Germinal center (tissue), 1 donor: ENCODE measurements at places on chromosomes 1 and 21.

- DNase-seq = no peak
These were observed 137.9 kb upstream of the F3 start for GRCh38 chr1:94679332-94680038.

- DNase-seq = no peak
These were observed 57.2 kb downstream of the ITPKB start for GRCh38 chr1:226681652-226682493.

- no peak for DNase-seq
These were observed 1.5 kb upstream of the PRDX6 start for GRCh38 chr1:173475564-173476196.

DNA sequence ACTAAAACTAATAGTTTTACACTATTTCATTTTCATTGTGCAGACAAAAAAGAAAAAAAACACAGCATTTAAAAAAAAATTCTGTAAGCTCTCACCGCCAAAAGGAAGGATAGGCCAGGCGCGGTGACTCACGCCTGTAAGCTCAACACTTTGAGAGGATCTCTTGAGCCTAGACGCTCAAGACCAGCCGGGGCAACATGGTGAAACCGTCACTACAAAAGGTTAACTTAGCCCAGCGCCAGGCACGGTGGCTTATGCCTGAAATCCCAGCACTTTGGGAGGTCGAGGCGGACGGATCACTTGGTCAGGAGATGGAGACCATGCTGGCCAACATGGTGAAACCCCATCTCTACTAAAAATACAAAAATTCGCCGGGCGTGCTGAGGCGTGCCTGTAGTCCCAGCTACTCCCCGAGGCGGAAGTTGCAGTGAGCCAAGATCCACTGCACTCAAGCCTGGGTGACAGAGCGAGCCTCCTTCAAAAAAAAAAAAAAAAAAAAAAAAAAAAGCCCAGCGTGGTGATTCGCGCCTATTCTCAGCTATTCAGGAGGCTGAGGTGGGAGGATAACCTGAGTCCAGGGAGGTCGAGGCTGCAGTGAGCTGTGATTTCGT is 14.3 kb upstream of the SPEN start:
- no peak for DNase-seq

DNA sequence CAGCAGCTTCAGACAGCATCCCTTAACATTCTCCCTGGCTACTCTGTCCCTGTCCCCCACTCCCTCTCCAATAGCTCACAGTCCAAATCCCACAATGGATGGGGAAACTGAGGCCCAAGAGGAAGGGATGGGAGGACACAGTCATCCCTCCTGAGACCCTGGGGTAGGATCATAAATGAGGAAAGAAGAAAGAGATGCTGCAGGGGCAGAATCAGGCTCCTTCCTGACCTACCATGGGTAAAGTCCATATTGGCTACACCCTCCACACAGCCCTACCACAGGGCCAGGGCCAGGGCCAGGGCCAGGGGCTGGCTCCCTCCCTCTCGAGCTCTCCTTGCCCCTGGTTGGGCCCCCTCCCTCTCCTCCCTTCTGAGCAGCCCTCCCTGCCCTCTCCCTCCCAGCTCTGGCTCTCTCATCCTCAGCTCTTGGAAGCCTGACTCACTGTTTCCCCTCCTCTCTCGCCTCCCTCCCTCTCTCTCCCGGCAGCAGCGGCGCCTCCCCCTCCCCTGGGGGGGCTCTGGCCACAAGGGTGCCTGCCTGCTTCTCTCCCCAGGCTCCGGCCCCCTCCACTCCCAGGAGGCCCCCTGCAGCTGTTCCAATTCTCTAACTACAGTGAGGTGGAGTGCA is 4.9 kb downstream of the AHDC1 start:
- no peak for DNase-seq

- no peak for DNase-seq
These were observed 78.7 kb downstream of the DYRK1A start for GRCh38 chr21:37445228-37445627.

GRCh38 chr1:243831463-243831862 is 18.6 kb downstream of the AKT3 start:
- no peak for DNase-seq

DNA sequence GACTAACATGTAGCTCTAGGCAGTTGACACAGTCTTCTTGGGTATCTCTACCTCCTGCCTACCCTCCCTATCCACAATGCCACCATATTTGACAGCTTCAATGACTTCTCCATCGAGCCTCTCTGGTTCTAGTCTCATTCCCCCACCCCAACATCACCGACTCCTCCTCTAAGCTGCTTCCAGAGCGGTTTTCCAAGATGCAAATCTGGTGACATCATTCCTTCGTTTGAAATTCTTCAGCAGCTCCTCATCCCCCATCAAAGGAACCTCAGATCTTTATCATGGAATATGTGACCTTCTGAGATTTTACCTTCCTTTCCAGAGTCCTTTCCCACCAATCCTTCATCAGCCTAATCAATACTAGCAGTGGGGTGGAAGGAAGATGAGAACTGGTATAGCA is 352.4 kb upstream of the RUNX1 start:
- DNase-seq = no peak

DNA sequence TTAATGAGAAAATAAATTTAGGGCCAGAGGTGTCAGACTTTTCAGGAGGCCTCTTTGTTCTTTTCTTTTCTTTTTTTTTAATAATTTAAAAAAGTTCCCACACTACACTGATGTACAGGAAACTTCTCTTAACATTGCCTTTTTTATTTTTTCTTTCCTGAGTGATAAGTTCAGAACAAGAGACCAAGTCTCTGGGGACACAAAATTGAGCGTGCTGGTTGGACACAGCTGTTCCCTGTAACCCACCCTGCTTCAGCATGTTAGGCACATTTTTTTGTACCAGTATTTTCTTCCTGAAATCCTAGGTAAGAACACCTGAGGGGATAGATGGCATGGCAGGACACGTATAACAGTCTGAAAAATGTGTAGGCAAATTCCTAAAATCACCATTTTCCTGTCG is 50.1 kb downstream of the PBX1 start:
- no peak for DNase-seq

- no peak for DNase-seq
These were observed 76.9 kb downstream of the COQ8A start for GRCh38 chr1:227016990-227017389.

DNA sequence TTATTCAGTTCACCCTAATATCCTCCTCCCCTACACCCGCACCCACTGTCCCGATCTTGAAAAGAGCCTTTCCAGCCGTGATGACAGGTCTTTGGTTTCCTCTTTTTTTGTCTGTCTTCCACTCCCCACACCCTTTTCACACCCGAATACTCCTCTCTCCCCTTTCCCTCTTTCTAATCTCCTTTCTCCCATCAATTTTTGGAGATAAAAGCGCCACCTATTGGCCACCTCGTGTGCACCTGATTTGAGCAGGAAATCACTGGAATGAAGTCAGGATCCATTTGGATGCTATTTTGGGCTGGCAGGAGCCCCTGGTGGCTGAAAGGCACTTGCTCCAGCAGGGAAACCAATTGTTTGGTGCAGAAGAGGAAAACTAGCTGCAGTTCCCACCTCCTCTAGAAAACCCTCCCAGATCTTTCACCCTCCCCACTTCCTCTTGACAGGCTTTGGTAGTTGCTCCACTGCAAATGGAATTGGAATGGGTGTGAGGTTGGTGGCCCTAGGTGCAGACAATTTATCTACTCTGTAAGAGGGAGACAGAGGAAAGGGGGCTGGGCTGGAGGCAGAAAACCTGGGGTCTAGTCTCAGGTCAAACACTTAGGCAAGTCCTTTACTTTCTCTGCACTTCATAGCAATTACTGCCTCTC is 8.4 kb downstream of the FOXE3 start:
- no peak for DNase-seq

GRCh38 chr1:51266791-51267190 is 30.7 kb downstream of the RNF11 start:
- DNase-seq = no peak

DNA sequence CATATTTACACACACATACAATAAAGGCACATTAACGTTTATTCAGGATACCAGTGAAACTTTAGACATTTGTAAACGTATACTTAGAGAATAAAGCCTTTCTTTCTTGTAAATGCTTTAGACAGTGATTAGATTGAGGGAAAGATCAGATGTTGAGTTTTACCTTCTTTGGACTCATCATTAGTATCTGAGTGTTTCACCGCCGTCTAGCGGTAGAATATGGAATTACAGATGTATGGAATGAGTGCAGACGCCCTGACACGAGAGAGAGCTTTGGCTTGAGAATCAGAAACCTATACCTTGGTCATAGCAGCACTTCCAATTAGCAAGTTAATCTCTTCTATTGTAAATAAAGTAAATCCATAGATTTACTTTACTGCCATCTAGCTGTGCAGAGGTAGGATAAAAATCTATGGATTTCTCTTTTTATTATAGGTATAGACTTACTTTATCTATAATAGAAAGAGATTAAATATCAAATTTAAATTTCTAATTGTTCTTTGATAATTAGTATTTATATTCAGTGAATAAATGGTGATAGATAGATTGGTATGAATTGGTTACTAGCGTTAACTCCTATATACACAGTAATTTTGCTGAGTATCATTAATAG is 12.6 kb downstream of the FLG2 start:
- DNase-seq = peak; percentile 3

DNA sequence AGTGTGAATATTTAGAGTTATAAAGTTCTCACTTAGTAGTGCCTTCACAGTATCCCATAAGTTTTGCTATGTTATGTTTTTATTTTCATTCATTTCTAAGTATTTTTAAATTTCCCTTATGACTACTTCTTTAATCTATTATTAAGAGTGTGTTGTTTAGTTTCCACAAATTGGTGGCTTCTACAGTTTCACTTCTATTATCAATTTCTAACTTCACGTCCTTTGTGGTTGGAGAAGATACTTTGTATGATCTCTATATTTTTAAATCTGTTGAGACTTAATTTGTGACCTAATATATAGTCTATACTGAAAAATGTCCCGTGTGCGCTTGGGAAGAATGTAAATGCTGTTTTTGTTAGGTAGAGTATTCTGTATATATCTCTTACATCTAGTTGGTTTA is 11.7 kb downstream of the CHIA start:
- DNase-seq = no peak

- DNase-seq = peak; percentile 43
These were observed 2.1 kb upstream of the AHDC1 start for GRCh38 chr1:27605796-27606707.

DNA sequence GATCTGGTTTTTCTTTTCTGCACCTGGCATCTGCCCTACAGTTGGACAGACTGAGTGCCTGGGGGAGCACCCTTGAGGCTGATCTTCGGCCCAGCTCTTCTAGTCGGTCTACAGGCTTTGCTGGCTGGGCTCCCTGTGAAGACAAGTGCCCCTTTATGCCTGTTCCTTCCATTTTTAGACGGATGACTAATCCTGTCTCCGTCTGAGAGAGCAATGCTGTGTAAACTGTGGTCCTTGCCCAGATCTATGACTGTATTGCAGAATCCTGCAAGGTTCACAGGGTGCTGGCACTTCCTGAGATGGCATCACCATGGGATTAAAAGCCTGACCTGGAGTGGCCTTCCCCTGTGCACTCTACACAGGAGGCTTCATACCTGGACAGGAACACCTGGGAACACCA is 47.6 kb upstream of the SAMD13 start:
- no peak for DNase-seq

DNA sequence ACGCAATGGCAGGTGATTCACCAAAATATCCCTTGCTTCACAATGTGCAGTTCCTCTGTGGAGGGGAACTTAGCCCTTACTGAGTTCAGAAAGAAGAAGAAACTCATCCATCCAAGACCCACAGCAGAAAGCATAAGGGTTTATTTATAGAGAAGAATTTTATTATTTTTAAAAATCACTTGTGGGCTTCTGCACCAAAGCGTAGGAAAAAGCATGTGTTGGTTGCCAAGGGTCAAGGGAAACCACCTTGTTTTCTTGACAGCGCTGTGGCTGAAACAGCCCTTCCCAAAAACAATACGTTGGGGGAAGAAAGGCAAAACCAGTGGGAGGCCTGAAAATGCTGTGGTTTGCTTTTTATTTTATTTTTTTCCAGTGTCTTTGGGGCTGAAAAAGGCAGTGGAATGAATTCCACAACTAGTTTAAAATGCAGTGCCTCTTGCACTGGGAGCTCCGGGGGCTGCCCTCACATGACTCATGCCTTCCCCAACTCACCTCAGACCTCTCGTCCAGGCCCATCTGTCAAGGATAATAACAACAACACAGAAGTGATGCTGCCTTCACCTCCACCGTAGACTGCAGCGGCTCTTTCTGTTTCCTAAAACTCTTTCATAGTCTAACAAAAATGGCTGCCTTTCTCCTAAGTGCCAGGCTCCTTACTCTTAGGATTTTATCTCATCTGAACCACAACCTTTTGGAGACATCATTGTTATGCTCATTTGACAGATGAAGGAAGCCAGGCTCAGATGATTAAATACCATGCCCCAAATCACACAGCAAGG is 224.2 kb upstream of the JUN start:
- no peak for DNase-seq

- DNase-seq = no peak
These were observed 9.6 kb downstream of the FNDC7 start for GRCh38 chr1:108722292-108722691.

GRCh38 chr1:60753036-60753900 is 329.1 kb upstream of the NFIA start:
- no peak for DNase-seq

DNA sequence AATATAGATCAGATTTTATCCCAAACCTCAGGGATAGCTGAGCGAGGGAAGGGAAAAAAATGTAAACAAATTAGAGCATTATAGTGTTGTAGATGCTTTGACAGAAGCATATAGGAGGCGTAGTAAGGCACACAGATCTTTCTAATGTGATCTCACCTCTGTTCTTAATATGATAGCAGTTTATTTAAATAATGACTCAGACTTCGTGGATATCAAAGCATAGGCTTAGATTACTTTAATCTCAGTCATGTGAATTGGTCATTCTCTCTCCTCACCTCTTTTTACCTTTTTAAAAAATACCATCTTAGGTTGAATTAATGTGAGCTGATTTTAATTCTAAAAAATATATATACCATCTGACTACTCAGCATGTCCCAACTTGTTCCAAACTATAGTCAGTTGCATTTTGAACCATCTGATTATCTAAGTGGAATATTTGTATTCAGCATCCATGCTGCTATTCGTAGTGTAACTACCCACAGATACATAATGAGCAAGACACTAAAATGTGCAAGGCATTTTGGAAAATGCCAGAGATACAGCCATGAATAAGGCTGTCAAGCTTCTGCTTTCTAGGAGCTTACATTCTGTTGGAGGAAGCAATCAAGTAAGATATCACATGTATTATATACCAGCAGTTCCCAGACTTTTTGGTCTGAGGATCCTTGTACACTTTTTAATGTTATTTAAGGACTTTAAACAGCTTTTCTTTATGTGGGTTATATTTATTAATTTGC is 76.7 kb downstream of the OSBPL9 start:
- no peak for DNase-seq
